Gastroesophageal sphincter (tissue), 4 donors: ENCODE measurements at places on chromosomes 13 and 19. TPM values are rescaled to one million over a fixed set of nuclear protein-coding genes. Genes with fewer than 3 reads are reported as not detected.
A peak's percentile ranks its signal among the peaks of the same experiment; 100 is the strongest.

DNA sequence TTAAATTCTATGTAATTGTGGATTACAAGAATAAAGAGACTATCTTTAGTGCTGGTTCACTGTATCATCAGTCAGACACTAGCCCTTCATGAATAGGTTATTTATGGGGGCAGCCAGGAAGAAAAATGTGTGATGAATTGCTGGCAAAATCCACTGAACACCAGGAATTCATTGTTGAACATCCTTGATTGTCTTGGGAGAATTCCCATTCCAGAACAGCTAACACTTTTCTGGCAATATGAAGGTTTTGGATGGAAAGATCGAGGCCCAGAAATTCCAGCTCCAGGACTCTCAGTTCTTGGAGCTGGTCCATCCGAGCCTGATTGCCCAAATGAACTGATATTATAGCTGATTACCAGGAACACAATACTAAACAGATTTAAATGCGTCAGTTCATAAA is 11.5 kb upstream of the SPART start:
- ATAC-seq: peak; percentile 67

The DAPK3 gene
- 231 TPM for total RNA-seq

DNA sequence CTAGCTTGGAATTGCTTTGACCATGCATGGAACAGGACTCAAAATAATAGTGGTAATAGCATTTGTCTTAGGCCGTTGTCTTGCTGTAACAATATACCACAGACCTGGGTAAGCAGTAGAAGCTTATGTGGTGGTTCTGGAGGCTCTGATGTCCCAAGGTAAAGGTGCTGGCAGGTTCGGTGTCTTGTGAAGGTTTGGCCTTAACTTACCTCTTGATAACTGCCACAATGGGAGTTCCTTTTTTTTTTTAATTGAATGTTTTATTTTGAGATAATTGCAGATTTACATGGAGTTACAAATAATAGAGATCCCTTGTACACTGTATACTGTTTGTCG is 5.8 kb downstream of the RPL21 start:
- no peak for ATAC-seq

DNA sequence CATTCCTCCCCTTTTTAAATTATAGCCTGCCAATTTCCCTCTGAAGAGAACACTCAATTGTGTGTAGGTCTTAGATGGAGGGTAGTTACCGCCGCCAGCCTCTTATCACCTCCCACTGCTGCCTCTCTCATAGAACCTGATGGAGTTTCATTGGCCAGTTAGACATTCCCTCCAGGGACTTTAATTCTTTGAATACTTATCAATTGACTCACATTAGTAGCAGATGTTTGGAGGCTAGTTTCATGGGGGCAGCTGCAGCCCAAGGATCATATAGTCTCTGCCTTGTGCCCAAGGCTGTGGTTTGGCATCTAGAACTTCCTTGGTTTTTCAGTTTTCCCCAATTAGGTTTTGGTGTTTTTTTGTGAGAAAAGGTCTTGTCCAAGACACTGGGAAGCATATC is 318.9 kb upstream of the HTR2A start:
- ATAC-seq: no peak

GRCh38 chr13:32941368-32941767 is 74.9 kb upstream of the KL start:
- no peak for ATAC-seq

The AMER2 gene
- total RNA-seq: not detected

DNA sequence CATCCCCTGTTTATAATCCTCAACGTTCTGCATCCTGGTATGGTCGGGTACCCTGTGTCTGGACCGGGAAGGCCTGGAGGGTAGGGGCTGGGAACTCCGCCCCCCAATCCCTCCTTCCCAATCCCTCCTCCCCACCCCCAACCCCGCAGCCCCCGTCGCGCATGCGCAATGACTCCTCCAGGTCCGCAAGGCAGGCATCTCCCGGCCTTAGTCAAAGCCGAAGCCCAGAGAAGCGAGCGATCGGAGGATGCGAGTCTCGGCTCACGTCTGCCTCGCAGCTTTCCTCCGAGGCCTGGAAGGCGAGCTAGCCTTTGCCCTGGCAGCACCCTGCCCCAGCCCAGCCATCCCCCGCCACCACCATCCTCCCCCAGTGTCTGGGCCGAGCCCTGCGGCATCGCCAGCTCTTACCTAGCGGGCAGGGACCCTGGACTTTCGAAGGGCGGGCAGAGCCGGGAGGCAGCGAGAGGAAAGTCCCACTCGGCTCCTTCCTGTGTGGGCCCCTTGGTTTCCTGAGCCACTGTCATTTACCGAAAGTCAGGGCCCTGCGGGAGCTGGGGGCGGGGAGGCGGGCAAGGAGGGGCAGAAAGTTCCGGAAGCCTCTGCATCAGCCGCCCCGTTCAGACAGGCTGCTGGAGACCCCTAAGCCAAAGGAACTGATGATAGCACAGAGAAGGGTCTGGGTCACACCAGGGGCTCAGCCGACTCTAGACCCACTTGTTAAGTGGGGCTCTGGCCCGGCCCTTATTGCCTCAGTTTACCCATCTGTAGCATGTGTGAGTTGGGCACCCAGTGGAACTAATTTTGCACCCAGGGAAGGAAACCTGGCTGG is at the start of gene JAK3:
JAK3 (minus strand) TSS at position 445 of the 829 bp plus-strand sequence. CDS start 3,565 bp downstream, outside the sequence.
- peak; percentile 44 for ATAC-seq

GRCh38 chr13:91242652-91243051 is 104.8 kb upstream of the MIR17HG start:
- no peak for ATAC-seq

- no peak for ATAC-seq
Observed at GRCh38 chr13:20074966-20075365, 85.9 kb downstream of the GJA3 start.

DNA sequence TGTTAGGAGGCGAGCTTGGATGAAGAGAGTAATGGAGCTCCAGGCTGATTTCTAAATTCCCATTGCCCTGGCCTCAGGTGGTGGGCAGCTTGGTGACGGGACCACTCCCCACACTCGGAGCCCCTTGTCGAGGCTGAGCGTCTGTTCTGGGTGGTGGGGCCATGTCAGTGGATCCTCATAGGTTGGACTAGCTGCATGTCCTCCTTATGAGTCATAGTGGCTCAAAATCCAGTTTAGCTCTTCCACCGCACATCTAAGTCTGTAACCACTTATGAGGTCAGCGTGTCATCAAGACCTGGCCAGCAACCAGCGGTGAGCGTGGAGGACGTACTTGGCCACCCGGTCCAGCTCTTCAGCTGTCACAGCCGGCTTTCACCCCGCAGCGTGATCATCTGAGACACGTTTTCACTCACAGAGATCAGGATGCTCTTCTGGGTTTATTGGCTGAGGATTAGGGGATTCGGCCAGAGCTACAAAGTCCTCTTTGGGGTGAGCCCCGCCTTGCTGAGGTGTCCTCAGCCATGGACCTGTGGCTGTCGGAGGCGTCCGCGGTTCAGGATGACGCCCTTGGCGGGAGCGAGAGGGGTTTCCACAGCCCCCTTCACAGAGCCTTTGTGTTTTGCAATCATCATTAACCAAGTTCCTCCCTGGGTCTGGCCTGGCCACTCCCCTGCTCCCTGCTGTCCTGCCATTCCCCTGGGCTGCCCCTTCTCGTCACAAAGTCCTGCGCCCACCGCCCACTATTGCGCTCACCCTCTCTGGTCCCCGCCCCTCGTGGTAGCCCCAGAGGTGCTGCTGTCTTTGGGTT is 41.9 kb downstream of the ADPRHL1 start:
- ATAC-seq: peak; percentile 57

GRCh38 chr13:47718556-47718955 is 282.5 kb downstream of the SUCLA2 start:
- no peak for ATAC-seq

DNA sequence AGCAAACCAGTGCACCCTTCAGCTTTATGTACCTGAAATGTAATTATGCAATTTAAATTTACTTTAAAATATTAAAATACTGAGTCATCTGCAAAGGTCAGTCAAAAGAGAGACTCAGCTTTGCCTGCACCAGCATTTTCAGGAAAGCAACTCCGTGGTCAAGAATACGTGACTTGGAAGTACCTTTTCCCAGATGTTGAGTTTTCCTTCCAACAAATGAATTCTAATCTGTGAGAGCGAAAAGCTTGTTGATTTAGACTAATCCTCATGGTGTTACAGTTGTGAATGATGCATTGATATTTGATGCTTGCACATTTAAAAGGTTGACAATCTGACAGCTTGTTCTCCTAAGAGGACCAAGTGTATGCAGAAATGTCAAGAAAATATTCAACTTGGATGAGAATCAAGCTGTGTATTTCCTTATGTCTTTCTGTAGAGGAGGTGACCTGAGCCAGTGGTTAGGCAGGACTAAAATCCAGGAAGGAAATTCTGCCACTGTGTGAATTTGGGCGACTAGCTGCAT is 270.4 kb downstream of the ABCC4 start:
- no peak for ATAC-seq

GRCh38 chr13:112873851-112874750 is 94.9 kb upstream of the MCF2L start:
- ATAC-seq: peak; percentile 77

The MEIOSIN gene
- not detected for total RNA-seq

The YJU2 gene
- total RNA-seq: 20.0 TPM

The NCCRP1 gene
- total RNA-seq: 0.69 TPM

GRCh38 chr19:31109636-31110035 is 239.6 kb downstream of the TSHZ3 start:
- no peak for ATAC-seq

The C13orf46 gene
- total RNA-seq: not detected

- ATAC-seq: no peak
Observed at GRCh38 chr13:31350560-31350959, 150.8 kb downstream of the B3GLCT start.

The LHB gene
- total RNA-seq: not detected

GRCh38 chr19:56991912-56992311 is 127.9 kb upstream of the USP29 start:
- ATAC-seq: no peak

The EHD2 gene
- 157 TPM for total RNA-seq

The F2RL3 gene
- 5.1 TPM for total RNA-seq

The ERVK3-1 gene
- total RNA-seq: 36.1 TPM

- peak; percentile 82 for ATAC-seq
Observed at GRCh38 chr13:31945202-31945961, 86.2 kb upstream of the FRY start.

GRCh38 chr13:50450279-50450678 is 393.2 kb downstream of the DLEU7 start:
- ATAC-seq: no peak

DNA sequence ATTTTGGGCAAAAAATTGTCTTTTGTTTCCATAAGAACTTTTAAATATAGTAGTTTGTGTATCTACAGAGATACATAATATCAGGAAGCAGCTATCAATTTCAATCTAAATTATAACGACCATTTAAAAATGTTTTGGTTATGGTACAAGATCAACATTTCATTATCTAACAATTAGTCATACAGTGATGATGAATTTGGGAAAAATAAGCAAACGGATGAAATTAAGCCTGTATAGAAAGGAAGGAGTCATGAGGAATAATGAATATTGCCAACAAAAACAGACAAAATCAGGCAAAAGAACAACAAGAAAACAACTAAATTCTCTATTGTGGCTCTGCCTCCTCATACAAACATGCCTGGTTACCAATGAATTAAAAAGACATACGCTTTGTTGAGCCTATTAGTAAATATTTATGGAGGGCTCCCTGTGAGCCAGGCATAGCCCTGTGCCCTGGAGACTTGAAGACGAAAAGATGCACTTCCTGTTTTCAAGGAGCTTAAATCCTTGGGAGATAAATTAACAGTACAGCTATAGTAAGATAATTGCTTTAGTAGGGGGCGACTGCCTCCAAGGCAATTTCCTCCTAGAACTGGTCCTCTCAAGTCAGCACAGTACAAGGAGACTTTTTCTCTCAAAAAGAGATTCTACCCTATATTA is 73.0 kb downstream of the NALCN start:
- ATAC-seq: no peak

The CD22 gene
- 5.6 TPM for total RNA-seq

The SERPINE3 gene
- not detected for total RNA-seq

The CGB5 gene
- total RNA-seq: not detected

- peak; percentile 96 for ATAC-seq
Observed at GRCh38 chr19:58033741-58034476, at the start of gene ZSCAN1. Gene ZSCAN1, plus strand, starts transcription at chr19:58034025. Its CDS starts 3,812 bp downstream, at chr19:58037837.

The MAP2K2 gene
- total RNA-seq: 69.5 TPM

- ATAC-seq: no peak
Observed at GRCh38 chr19:47283405-47284059, 8.8 kb downstream of the INAFM1 start.

The MZF1 gene
- total RNA-seq: 19.5 TPM

GRCh38 chr19:40155749-40156265 is 35.4 kb upstream of the MAP3K10 start:
- ATAC-seq: no peak

DNA sequence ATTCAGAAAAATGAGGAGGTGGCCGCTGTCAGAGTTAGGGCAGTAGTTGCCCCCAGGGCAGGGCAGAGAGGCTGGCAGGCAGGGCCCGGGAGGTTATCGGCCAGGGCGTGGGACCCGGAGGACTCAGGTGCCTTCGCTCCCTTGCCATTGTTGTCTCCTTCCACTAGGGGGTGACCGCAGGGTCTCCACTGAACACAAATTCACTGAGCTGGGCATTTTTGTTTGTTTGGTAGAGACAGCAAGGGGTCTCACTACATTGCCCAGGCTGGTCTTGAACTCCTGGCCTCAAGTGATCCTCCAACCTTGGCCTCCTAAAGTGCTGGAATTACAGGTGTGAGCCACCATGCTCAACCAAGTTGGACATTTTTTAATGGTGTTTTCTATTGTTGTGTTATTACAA is 25.1 kb downstream of the CARS2 start:
- ATAC-seq: no peak
